ENCODE measurements at places on chromosomes 3 and 15.

DNA sequence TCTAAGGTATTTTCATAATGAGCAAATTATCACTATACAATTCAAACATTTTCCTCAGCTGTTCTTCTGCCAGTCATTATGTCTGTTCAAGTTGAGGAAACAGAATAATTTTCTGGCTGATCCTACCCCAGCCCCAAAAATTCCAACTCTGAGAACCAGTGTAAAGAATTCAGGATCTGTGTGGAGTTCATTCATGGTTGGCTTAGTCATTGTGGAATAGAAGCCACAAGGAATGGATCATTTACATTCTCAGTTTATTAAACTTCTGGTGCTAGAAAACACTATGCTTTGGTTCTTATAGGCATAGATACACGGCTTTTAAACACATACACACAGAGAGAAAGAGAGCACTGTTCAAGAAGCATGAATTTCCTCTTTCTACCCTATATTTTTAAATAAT lies 134.6 kb downstream of the CMSS1 start:
- no peak for DNase-seq

GRCh38 chr3:52678265-52679198 lies 7.2 kb downstream of the PBRM1 start:
- no peak for DNase-seq

DNA sequence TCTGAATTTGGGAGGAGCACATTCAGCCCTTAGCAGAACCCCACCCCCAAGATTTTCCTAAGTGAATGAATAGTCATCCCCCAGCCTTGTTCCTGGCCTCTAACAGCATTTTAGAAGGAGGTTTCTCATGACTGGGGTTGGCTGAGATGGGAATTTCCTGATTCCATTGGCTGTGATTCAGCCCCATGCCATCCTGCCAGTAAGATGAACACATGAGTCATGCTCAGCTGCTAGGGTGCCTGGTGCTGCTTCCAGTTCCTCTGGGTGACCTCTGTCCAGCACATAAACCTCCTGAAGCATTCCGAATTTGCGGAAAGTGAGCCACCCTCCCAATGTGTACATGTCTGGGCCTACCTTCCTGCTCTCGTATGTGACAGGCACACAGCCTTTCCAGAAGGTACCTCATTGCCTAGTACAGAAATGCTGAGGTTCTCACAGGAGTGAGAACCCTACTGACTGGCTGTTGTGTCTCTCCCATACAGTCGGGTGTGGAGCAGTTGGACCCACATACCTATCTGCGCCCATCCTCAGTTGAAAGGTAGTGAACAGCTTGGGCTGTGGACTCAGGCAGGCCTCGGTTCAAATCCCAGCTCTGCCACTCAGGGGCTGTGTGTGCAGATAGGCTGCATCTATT lies 91.7 kb downstream of the APBA2 start:
- no peak for DNase-seq

- DNase-seq, result no peak
Observed at GRCh38 chr3:35757991-35758757, 118.8 kb downstream of the ARPP21 start.

DNA sequence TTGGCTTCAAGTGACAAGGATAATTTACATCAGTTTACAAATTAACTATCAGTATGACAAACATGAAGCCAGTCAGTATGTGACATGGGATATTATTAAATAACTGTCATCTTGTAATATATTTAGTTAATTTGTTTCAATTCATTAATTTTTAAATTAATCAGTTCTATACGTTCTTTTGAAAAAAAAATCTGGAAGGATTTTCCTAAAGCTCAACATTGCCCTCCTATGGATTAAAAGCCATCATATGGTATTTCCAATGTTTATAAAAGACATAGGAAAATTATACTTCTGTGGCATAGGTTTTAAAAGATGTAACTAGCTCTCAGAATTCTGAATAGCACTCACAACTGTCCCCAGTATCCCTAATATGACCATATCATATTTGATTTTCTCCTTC lies 134.4 kb downstream of the PLOD2 start:
- DNase-seq, result no peak

- DNase-seq, result no peak
Observed at GRCh38 chr3:112857526-112857925, 10.9 kb upstream of the CD200R1L start.

GRCh38 chr15:73683777-73684580 lies at the start of gene CD276:
Gene CD276, plus strand, starts transcription at chr15:73684383. Its CDS starts 15,257 bp downstream, at chr15:73699640.
- DNase-seq, result no peak

All from stimulated activated CD4-positive, alpha-beta T cell treated with anti-CD3 and anti-CD28 coated beads, Interleukin-12 subunit alpha, Interleukin-12 subunit beta, amount 100 ng/mL, for 24 hours (primary cell).